Naive thymus-derived CD8-positive, alpha-beta T cell (primary cell): ENCODE measurements at places on chromosomes 16 and 17. TPM values are rescaled to one million over a fixed set of nuclear protein-coding genes. Genes with fewer than 3 reads are reported as not detected.

HES7 gene
- total RNA-seq = 0.30 TPM

KRT24 gene
- not detected for total RNA-seq

MYLK3 gene
- 0.36 TPM for total RNA-seq

OMG gene
- total RNA-seq = 1.3 TPM

KCTD5 gene
- total RNA-seq = 25.5 TPM

TBC1D3D gene
- total RNA-seq = 2.9 TPM

OTOA gene
- not detected for total RNA-seq

CCDC102A gene
- total RNA-seq = 7.0 TPM

LHX1 gene
- total RNA-seq = not detected

SLC38A8 gene
- not detected for total RNA-seq

CCL11 gene
- total RNA-seq = not detected

DPEP1 gene
- not detected for total RNA-seq

SLFN14 gene
- total RNA-seq = not detected

SLC52A1 gene
- 0.25 TPM for total RNA-seq

CAPN15 gene
- 63.1 TPM for total RNA-seq

NKD1 gene
- total RNA-seq = 5.9 TPM

PDILT gene
- not detected for total RNA-seq

SLC12A4 gene
- 35.8 TPM for total RNA-seq

B9D1 gene
- 1.9 TPM for total RNA-seq

HAS3 gene
- 4.0 TPM for total RNA-seq

CCL3 gene
- 2.6 TPM for total RNA-seq

CD79B gene
- total RNA-seq = 40.0 TPM

GDPD1 gene
- total RNA-seq = 4.7 TPM

SRCIN1 gene
- total RNA-seq = 0.16 TPM

KRTAP1-5 gene
- total RNA-seq = not detected

EPOP gene
- 1.2 TPM for total RNA-seq

CDRT4 gene
- total RNA-seq = 10.6 TPM

SCNN1G gene
- not detected for total RNA-seq

CDH5 gene
- not detected for total RNA-seq

KIF2B gene
- not detected for total RNA-seq

TMEM235 gene
- total RNA-seq = not detected

KRT14 gene
- not detected for total RNA-seq

PRDM7 gene
- total RNA-seq = not detected

MMP2 gene
- not detected for total RNA-seq

RSKR gene
- total RNA-seq = 27.3 TPM
